ENCODE measurements at places on chromosomes 13 and 19.

- DNase-seq = no peak
These were observed 8.9 kb downstream of the KLC3 start for GRCh38 chr19:45349430-45349941.

DNA sequence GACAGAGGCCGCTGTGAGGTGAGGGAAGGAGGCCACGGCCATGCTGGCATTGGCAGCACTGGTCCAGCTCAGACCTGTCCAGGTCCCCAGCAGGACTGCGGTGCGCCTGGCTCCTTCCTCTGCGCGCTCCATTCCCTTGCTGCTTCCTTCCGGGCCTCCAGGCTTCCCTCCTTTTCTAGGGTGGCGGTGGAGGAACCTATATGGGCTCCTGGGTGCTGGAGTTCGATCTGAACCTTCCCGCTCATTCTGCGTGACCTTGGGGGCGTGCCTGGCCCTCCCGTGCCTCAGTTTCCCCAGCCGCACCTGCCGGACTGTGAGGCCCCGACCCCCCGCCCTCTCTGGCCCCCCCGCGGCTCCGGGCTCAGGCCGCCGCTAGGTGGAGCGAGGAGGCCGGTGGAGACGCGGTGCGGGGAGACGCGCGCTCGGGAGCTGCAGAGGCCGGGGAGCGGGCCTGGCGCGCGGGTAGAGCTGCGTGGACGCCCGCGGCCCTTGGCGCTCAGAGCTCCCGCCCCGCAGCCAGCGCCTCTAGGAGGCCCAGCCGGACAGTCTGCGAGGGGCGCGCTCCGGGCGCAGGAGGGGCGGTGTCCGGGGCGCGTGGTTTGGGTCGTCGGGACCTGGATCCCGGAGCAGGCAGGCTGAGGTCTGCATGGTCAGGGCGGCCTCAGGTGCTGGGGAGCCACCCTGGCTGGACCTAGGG is 29.9 kb downstream of the EFNA2 start:
- no peak for DNase-seq

- no peak for DNase-seq
These were observed 24.3 kb downstream of the ARHGEF7 start for GRCh38 chr13:111139452-111139851.

GRCh38 chr19:2488942-2489731 is 13.2 kb downstream of the GADD45B start:
- no peak for DNase-seq

DNA sequence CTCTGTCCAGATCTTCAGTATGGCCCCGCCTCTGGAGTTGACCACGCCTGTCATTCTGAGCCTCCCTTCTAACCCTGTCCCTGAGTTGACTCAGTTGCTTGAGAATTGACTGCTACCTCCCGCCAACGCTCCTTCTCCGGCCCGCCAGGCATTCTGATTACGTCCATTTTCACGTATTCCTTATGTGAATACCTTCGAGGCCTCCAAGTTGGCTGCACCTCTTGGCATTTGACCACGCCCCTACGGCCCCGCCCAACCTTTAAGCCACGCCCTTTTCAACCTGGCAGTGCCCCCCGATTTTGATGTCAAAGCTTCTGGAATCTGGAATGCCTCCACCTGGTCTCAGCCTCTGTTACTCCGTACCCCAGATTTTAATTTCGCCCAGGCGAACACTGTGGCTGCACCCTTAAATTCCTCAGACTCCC is 1.7 kb upstream of the EML2 start:
- peak; percentile 57 for DNase-seq

- peak; percentile 38 for DNase-seq
These were observed 8.2 kb downstream of the RASGRP4 start for GRCh38 chr19:38417544-38418506.

GRCh38 chr19:392375-392970 is 16.5 kb downstream of the C2CD4C start:
- DNase-seq = no peak

- no peak for DNase-seq
These were observed 433.0 kb downstream of the TSHZ3 start for GRCh38 chr19:30916238-30916637.

DNA sequence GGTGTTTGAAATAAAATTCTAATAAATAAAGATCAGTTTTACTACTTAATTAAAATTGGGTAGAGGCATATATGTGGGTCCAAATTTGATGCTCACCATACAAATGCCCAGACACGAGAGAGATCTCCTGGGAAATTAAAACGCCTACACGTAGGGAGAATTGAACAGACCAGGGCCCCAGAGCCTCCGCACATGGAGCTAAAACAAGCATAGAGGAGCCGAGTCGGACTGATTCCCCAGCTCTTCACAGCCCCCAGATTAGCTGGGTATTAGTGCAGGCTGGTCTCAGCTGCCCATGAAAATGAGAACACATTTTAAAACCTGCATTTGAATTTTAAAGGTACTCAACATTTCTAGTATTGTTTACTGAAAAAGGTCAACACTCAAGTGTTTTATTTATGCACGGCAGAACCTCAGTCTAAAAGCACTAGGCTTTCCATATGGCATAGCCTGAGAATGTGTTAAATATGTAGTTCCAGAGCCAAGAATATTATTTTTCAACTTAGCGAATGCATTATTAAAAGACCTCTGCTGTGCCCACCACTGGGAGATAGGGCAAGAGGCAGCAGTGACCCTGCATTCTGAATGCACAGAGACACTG is 344.8 kb downstream of the ENOX1 start:
- DNase-seq = no peak
